ENCODE measurements at places on chromosomes 11 and 22. TPM values are rescaled to one million over a fixed set of nuclear protein-coding genes. Genes with fewer than 3 reads are reported as not detected.

TENM4 gene
- 2.0 TPM for total RNA-seq

SLC43A1 gene
- 71.7 TPM for total RNA-seq

APOL4 gene
- total RNA-seq: not detected

ATF4 gene
- total RNA-seq: 610 TPM

SMIM35 gene
- total RNA-seq: not detected

DNA sequence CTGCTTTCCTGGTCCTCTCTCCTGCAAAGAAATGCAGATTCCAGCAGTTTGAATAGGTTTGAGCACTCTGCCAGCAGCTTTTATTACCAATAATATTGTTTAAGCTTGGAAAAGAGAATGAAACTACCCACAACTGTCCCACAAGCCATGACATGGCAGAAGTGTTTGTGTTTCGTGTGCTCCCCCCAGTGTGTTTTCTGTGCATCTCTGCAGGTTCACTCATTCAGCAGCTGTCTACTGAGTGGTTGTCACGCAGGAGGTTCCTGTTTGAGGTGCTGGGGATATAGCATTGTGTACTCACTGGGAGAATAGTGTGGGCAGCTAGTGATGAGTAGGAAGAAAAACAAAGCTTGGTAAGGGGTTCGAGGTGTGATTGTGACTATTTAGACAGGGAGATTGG lies 55.3 kb upstream of the SUSD2 start:
- no peaks in the 10 kb centered on the region for H3K27me3 ChIP-seq
- H3K27ac ChIP-seq: no peak overlapping the region
- H3K36me3 ChIP-seq: peaks cover 1% of the 10 kb centered on the region

- H3K27me3 ChIP-seq: no peaks in the 10 kb centered on the region
- peaks cover 2% of the 10 kb centered on the region for H3K36me3 ChIP-seq
- peaks cover 11% of the 10 kb centered on the region for H3K4me1 ChIP-seq
- H3K27ac ChIP-seq: no peak overlapping the region
- no peak overlapping the region for H3K4me3 ChIP-seq
Measured at GRCh38 chr22:31726692-31727091, 23.2 kb downstream of the PRR14L start.

DNA sequence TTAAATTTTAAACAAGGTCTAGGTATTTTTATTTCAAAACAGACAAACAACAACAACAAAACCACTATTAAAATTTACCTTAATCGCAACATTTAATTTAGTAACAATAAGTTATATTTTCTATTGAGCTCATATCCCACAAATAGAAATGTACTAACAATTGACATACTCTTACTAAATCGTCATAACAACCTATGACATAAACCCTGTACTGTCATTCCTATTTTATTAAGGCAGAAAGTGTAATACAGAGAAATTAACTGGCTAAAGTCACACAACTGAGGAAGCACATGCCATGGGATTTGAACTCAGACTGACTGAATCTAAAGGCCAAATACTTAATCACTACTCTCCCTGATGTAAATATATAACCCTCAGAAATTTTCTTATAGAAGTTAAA lies 3.0 kb downstream of the KIF18A start:
- no peak overlapping the region for H3K4me3 ChIP-seq
- H3K27ac ChIP-seq: no peak overlapping the region
- H3K36me3 ChIP-seq: no peaks in the 10 kb centered on the region
- no peak for DNase-seq
- H3K4me1 ChIP-seq: peaks cover 10% of the 10 kb centered on the region

DNA sequence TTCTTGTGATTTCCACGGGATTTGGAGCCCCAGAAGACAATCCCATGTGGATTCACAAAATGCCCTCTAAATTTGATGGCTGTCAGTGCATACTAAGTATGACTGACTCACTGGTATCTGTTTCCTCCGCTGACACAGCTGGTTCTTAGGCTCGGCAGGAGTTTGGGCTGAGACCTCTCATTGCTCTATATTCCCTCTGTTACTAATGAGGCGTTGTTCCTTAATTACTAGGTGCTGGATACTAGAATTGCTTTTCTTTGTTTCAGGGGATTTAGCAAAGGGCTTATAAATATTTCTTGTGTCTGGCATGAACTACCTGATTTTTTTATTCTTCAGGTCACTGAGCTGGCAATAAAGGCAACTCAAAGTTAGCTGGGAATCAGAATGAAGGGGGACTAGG lies 53.2 kb upstream of the EHF start:
- no peaks in the 10 kb centered on the region for H3K36me3 ChIP-seq
- peaks cover 15% of the 10 kb centered on the region for H3K4me1 ChIP-seq
- no peak overlapping the region for H3K27ac ChIP-seq

DNA sequence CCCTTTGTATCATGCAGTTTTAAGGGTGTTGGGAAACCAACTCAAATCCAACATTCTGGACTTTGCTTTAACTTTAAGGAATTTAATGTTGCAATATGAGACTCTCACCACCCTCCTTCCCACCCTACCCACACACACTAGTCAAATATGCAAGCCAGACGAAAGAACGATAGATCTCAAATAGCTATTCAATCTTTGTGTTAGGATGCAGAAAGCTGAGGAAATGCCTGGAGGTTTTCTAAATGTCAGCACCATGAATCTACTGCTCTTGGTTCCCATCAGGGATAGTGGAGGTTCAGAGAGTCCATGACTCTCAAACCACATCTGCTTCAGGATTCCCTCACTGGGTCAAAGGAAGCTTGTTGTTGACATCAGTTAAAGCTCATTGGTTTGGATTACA lies 33.7 kb downstream of the EXPH5 start:
- no peak overlapping the region for H3K4me3 ChIP-seq
- H3K27me3 ChIP-seq: no peaks in the 10 kb centered on the region
- H3K36me3 ChIP-seq: no peaks in the 10 kb centered on the region
- H3K27ac ChIP-seq: no peak overlapping the region
- H3K4me1 ChIP-seq: peaks cover 27% of the 10 kb centered on the region

GRCh38 chr11:69682221-69682620 lies 7.1 kb upstream of the LTO1 start:
- no peak for DNase-seq
- H3K36me3 ChIP-seq: no peaks in the 10 kb centered on the region
- H3K27me3 ChIP-seq: no peaks in the 10 kb centered on the region
- no peak overlapping the region for H3K4me3 ChIP-seq

- H3K27me3 ChIP-seq: no peaks in the 10 kb centered on the region
- peaks cover 1% of the 10 kb centered on the region for H3K36me3 ChIP-seq
- peaks cover 61% of the 10 kb centered on the region for H3K4me1 ChIP-seq
- no peak overlapping the region for H3K27ac ChIP-seq
- H3K4me3 ChIP-seq: no peak overlapping the region
- DNase-seq: no peak
Measured at GRCh38 chr11:6402561-6402981, 12.3 kb downstream of the SMPD1 start.

DNA sequence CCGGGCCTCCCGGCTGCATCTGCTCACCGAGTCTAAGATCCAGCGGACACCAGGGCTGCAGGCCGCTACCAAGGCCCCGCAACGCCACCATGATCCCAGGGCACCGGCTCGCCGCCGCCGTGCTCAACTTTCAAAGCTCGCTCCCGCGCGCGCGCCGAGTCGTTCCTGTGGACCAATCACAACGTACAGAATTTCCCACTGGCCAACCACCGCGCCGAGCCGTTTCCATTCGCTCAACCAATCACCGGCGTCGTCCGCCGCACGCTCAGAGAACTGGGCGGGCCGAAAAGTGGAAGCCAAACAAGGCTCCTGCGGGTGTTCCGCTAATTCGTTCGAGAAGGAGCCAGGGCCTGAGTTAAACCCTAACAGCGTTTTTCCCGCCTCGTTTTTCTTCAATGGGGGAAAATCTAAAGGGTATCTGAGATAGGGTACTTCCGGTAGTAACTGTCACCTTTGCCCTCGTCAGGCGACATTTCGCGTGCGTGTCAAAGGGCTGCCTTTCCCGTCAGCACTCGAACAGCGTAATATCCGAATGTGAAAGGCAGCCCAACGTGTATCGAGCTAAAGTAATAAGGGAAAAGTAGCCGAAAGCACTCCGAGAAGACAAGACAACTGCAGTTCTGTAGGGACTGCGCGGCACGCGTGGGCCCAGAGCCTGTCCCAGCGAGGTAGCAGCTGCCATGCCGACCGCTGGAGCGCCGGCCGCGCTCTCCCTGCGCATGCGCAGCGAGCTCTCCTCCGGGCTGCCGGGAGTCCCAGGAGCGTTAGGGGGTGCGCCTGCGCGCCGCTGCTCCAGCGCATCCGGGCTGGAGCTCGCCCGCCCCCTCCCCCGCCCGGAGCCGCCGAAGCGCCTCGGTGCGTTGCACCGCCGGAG lies at the start of the genes NCAPD3 and VPS26B:
Gene NCAPD3 (minus strand): TSS at position 132 of the 874 bp plus-strand sequence. CDS start 41 bp downstream, at position 91.
Gene VPS26B (plus strand): TSS at position 836 of the 874 bp plus-strand sequence. CDS start 452 bp downstream, outside the sequence.
- peaks cover 19% of the 10 kb centered on the region for H3K4me1 ChIP-seq
- no peaks in the 10 kb centered on the region for H3K36me3 ChIP-seq
- DNase-seq: peak; percentile 99
- H3K4me3 ChIP-seq: peak within 1 kb of the TSS; percentile 76

DNA sequence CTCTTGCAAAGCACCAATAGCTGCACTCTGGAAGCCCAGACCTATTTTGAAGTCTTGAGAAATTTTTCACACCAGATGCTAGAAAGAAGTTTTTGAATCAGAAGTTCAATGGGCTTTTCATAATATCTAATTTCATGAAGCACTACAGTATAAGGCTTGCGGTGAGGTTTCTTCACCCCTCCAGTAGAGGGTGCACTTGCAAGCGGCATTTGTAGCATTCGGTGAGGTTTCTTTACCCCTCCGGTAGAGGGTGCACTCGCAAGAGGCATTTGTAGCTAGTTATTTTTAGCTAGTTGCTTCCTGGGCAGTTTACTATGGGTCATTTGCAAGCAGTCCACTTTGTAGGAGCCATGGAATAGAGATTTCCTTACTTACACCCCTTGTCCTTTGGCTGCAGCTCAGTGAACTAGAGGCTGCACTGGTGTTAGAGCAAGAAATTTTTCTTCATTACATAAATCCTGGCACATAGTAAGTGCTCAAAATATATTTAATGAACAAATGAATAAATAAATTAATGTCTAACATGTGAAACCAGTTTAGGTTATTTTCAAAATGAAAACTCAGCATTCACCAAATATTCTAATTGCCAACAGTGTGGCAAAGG lies 7.8 kb upstream of the NOX4 start:
- no peak overlapping the region for H3K4me3 ChIP-seq
- H3K4me1 ChIP-seq: no peaks in the 10 kb centered on the region
- H3K27ac ChIP-seq: no peak overlapping the region
- no peaks in the 10 kb centered on the region for H3K27me3 ChIP-seq

DNA sequence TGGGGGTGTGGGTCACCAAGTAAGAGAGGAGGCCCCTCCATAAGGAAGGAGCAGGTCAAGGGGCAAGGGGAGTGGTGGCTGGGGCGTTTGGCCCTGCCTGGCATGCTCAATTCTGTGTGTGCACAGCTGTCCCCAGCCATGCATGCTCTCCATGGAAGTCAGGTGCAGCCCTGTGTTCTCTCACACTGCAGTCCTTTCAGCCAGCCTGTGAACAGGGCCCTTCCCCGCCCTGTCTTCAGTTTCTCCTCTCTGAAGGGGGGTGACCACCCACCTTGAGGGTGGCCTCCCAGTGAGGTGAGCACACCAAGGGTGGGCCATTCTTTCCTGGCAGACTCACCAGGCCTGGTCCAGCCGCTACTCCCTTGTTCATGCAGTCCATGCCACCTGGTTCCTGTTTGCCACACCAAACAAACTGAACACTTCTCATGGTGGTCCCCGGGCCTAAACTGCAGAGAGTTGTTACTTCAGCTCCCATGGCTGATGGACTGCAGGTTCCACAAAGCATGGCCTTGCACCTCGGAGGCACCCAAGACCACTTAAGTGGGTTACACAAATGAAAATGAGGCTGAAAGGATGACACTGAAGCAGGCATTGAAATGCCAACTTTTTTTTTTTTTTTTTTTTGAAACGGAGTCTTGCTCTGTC lies 1.7 kb upstream of the CHCHD10 start:
- H3K27me3 ChIP-seq: no peaks in the 10 kb centered on the region
- peaks cover 1% of the 10 kb centered on the region for H3K36me3 ChIP-seq
- no peak overlapping the region for H3K27ac ChIP-seq
- no peak for DNase-seq
- peaks cover 35% of the 10 kb centered on the region for H3K4me1 ChIP-seq

- peaks cover 6% of the 10 kb centered on the region for H3K27me3 ChIP-seq
- peak overlapping the region; percentile 30 for H3K4me3 ChIP-seq
- H3K27ac ChIP-seq: no peak overlapping the region
Measured at GRCh38 chr22:45976254-45977002, 534 bp downstream of the WNT7B start.

- H3K4me1 ChIP-seq: no peaks in the 10 kb centered on the region
- no peaks in the 10 kb centered on the region for H3K27me3 ChIP-seq
- no peak for DNase-seq
- H3K36me3 ChIP-seq: no peaks in the 10 kb centered on the region
- H3K27ac ChIP-seq: no peak overlapping the region
- H3K4me3 ChIP-seq: no peak overlapping the region
Measured at GRCh38 chr11:29783506-29783905, 233.3 kb downstream of the KCNA4 start.

- no peak for DNase-seq
- H3K4me3 ChIP-seq: no peak overlapping the region
- H3K27ac ChIP-seq: no peak overlapping the region
- no peaks in the 10 kb centered on the region for H3K4me1 ChIP-seq
Measured at GRCh38 chr22:48303369-48303725, 1524.3 kb downstream of the BRD1 start.

GRCh38 chr22:17229991-17230630 lies 10.9 kb upstream of the ADA2 start:
- no peaks in the 10 kb centered on the region for H3K36me3 ChIP-seq
- no peaks in the 10 kb centered on the region for H3K27me3 ChIP-seq
- no peak for DNase-seq
- H3K4me3 ChIP-seq: no peak overlapping the region
- H3K4me1 ChIP-seq: no peaks in the 10 kb centered on the region

- H3K27ac ChIP-seq: no peak overlapping the region
- no peak overlapping the region for H3K4me3 ChIP-seq
- H3K4me1 ChIP-seq: peaks cover 38% of the 10 kb centered on the region
- H3K27me3 ChIP-seq: no peaks in the 10 kb centered on the region
Measured at GRCh38 chr11:119701591-119702549, 27.1 kb downstream of the NECTIN1 start.

DNA sequence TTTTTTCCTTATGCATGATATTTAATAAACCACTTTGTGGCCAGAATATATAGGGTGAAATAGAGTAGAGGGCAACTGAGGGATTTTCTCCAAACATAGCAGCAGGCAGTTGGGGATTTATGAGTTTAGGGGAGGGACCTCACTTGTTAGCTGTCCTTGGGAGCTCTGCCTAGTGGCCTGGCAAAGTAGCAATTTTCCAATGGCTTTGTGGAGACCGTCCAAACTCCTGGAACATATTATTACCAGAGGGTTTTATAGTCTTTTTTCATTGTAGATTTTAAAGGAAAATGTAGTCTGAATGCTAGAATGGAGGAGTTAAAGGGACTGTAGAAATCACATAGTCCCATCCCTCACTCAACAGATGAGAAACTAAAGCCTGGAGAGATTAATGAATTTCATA lies 32.3 kb downstream of the AMOTL1 start:
- no peak overlapping the region for H3K27ac ChIP-seq
- no peaks in the 10 kb centered on the region for H3K4me1 ChIP-seq
- no peak overlapping the region for H3K4me3 ChIP-seq
- H3K27me3 ChIP-seq: no peaks in the 10 kb centered on the region
- no peak for DNase-seq

- H3K27ac ChIP-seq: no peak overlapping the region
- DNase-seq: no peak
- no peaks in the 10 kb centered on the region for H3K36me3 ChIP-seq
- H3K4me3 ChIP-seq: no peak overlapping the region
- no peaks in the 10 kb centered on the region for H3K27me3 ChIP-seq
Measured at GRCh38 chr22:47111626-47112581, 349.5 kb downstream of the TBC1D22A start.
